Frontal cortex (tissue), 4 donors: ENCODE measurements at places on chromosomes 12 and 14. TPM values are rescaled to one million over a fixed set of nuclear protein-coding genes. Genes with fewer than 3 reads are reported as not detected.
A peak's percentile ranks its signal among the peaks of the same experiment; 100 is the strongest.

- no peak for DNase-seq
Measured at GRCh38 chr12:128844031-128844635, 9.1 kb upstream of the GLT1D1 start.

- no peak for DNase-seq
Measured at GRCh38 chr12:6631549-6631961, 4.2 kb downstream of the LPAR5 start.

GRCh38 chr14:104174051-104174450 is 35.7 kb downstream of the KIF26A start:
- DNase-seq: no peak

DNA sequence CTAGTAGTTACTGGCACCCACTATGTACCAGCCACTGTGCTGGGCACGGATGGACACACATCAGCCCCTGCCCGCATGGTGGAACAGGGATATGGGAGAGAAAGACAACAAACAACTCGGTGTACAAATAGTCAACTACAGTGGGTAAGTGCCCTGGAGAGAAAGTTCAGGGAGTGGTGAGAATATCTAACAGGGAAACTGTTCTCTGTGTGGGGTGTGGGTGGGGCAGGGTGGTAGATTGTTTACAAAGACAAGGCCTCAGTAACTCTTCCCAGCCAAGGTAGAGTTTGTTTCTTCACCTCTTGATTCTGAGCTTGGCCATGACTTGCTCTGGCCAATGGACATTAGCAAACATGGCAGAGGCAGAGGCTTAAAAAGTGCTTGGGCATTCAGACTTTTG is 12.9 kb upstream of the CLMN start:
- no peak for DNase-seq

- peak; percentile 22 for DNase-seq
Measured at GRCh38 chr12:64826234-64826633, 1.8 kb downstream of the TBC1D30 start.

- DNase-seq: no peak
Measured at GRCh38 chr12:47397664-47398281, 308.1 kb downstream of the RPAP3 start.

Gene MMP19
- not detected for total RNA-seq

Gene KRT2
- not detected for total RNA-seq
